Neural progenitor cell (in vitro differentiated cells): ENCODE measurements at places on chromosomes 1 and 21. TPM values are rescaled to one million over a fixed set of nuclear protein-coding genes. Genes with fewer than 3 reads are reported as not detected.

Gene RNF220
- 93.8 and 133 TPM in 2 replicates for total RNA-seq

Gene B4GALT3
- total RNA-seq = 9.5 and 36.5 TPM in 2 replicates

Gene DAB1
- total RNA-seq = 5.9 and 14.6 TPM in 2 replicates

Gene NMNAT2
- total RNA-seq = 0.49 and 2.7 TPM in 2 replicates

Gene ZNF672
- 16.9 and 35.5 TPM in 2 replicates for total RNA-seq

Gene CLDN17
- not detected in 2 replicates for total RNA-seq

Gene CNKSR1
- 7.8 and 13.0 TPM in 2 replicates for total RNA-seq

Gene EXTL1
- total RNA-seq = 0.95 and 2.1 TPM in 2 replicates

- H3K4me1 ChIP-seq = no peaks in the 10 kb centered on the region
- no peak overlapping the region for H3K27ac ChIP-seq
- H3K36me3 ChIP-seq = no peaks in the 10 kb centered on the region
- no peak for DNase-seq
- H3K27me3 ChIP-seq = no peaks in the 10 kb centered on the region
Observed at GRCh38 chr21:21662776-21663175, 664.6 kb downstream of the NCAM2 start.

DNA sequence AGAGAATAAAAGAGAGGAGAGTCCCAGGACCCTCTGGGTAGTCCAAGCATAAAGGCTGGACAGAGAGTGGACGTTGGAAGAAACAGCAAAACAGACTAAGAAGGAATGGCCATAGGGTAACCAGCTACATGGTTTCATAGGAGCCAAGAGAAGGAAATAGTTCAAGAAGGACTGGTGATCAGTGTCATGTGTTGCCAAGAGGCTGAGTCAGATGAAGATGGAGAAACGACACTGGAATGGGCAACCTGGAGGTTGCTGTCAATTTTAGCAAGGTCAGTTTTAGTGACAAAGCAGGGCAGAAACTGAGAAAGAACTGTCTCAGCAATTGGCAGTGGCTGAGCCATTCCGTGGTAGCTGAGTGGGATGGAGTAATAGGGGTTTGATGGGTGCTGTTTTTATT, 41.4 kb downstream of the HMGB4 start:
- no peak for DNase-seq
- no peaks in the 10 kb centered on the region for H3K36me3 ChIP-seq

DNA sequence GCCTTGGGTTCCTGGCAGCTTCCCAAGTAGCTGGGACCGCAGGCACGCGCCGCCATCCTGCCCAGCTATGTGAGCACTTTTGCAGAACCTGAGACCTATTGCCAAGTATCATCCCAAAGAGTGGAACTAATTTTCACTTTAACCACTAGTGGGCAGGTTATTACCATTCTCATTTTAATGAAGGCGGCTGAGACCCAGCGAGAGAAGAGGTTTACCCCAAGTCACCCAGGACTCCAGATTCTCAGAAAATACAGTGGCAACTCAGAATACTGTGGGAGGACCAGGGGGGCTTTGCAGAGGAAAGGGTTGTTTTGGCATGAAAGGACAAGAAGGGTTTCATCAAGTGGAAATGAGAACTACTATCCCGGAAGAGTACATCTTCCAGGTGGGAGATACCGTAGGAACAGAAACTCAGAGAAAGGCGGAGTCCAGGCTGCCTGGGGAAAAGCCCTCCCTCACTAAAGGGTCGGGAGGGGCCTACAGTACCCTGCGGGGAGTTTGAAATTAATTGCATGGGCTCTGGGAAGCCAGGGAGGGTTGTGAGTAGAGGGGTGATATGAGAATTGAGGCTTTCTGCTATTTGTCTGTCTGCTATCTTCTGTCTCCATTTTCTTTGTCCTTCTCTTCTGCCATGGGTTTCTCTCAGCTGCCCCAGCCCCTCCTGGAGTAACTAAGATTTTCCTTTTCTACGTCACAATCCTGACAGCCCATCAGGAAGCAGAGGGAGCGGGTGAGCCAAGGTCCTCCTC, 7.2 kb upstream of the SEMA4A start:
- H3K27me3 ChIP-seq = peaks cover 6% of the 10 kb centered on the region
- DNase-seq = peak; percentile 68
- no peak overlapping the region for H3K27ac ChIP-seq
- H3K4me3 ChIP-seq = peak overlapping the region; percentile 22
- peaks cover 40% of the 10 kb centered on the region for H3K4me1 ChIP-seq
- no peaks in the 10 kb centered on the region for H3K36me3 ChIP-seq

- H3K27me3 ChIP-seq = no peaks in the 10 kb centered on the region
- no peak overlapping the region for H3K27ac ChIP-seq
- no peaks in the 10 kb centered on the region for H3K36me3 ChIP-seq
- H3K4me1 ChIP-seq = peaks cover 7% of the 10 kb centered on the region
- H3K4me3 ChIP-seq = no peak overlapping the region
- no peak for DNase-seq
Observed at GRCh38 chr1:4965346-4966075, 311.1 kb downstream of the AJAP1 start.

DNA sequence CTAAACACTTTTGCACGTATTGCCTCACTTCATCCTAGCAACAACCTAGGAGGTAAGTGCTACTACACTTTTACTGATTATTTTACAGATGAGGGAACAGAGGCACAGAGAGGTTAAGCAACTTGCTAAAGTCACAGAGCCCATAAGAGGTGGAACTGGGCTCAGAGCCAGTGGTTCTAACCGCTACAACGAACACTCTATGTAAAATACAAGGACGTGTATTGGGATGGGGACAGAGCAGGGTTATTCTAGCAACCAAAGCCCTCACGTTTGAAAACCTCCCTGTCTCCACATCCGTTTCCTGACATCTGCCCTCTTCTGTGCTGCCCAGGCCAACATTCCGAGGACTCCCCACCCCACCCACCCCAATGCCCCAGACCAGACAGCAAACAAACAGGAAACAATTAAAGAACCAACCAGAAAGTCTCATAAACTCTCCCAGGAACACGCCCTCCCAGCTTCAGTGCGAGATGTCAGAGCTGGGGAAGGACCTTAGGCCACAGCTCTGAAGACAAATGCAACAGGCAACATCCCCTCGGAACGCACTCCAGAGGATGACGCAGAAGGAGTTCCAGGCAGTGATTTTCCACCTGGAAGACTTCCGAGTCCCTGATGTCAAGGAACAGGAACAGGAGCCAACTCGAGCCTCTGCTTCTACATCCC, 41.1 kb downstream of the GLIS1 start:
- H3K36me3 ChIP-seq = no peaks in the 10 kb centered on the region
- no peak for DNase-seq
- peaks cover 3% of the 10 kb centered on the region for H3K4me1 ChIP-seq
- no peak overlapping the region for H3K4me3 ChIP-seq

GRCh38 chr1:236982380-236982779, 21.9 kb downstream of the MT1HL1 start:
- no peak overlapping the region for H3K27ac ChIP-seq
- H3K36me3 ChIP-seq = no peaks in the 10 kb centered on the region
- no peaks in the 10 kb centered on the region for H3K4me1 ChIP-seq
- no peaks in the 10 kb centered on the region for H3K27me3 ChIP-seq
- DNase-seq = no peak
- no peak overlapping the region for H3K4me3 ChIP-seq

DNA sequence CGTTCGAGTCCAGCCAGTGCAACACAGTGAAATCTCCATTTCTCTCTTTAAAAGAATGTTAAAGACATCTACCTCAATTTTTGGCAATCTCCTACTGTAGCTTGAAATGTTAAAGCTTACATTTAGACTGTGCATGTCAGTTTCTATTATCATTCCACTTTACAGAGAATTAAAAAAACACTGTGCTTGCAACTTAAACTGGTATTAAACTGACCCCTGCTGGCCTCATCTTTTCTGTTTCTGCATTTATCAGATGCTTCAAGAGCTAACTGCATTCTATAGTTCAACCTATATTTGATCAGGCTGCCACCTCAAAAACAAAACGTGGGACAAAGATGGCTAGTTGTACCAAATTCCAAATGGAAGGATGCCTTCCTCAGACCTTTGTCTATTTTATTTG, 226.5 kb downstream of the SMYD3 start:
- DNase-seq = no peak
- H3K27me3 ChIP-seq = no peaks in the 10 kb centered on the region
- H3K4me3 ChIP-seq = no peak overlapping the region
- no peaks in the 10 kb centered on the region for H3K36me3 ChIP-seq
- no peaks in the 10 kb centered on the region for H3K4me1 ChIP-seq

DNA sequence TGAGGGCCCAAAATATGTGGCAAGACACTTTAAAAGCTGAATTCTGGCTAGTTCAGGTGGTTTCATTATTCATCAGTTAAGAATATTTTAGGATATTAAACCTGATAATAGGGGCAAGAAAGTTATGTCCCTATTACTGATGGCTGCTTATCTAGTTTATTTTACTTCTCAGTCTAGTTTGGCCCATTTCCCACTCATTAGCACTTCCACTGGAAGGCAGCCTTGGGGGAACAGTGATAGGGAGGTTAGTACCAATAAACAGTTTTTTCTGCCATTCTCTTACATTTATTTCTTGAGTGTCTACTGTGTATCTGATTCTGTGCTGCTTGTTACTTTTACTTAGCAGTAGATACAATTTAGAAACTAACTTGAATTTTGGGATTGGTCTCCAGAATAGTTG, 9.0 kb downstream of the PPP1R12B start:
- H3K27ac ChIP-seq = no peak overlapping the region
- DNase-seq = no peak
- H3K36me3 ChIP-seq = no peaks in the 10 kb centered on the region
- no peaks in the 10 kb centered on the region for H3K27me3 ChIP-seq
- H3K4me1 ChIP-seq = peaks cover 15% of the 10 kb centered on the region

- no peak overlapping the region for H3K4me3 ChIP-seq
- DNase-seq = no peak
- no peak overlapping the region for H3K27ac ChIP-seq
- no peaks in the 10 kb centered on the region for H3K4me1 ChIP-seq
- no peaks in the 10 kb centered on the region for H3K27me3 ChIP-seq
Observed at GRCh38 chr1:29397981-29398380, 161.7 kb downstream of the PTPRU start.

- H3K27ac ChIP-seq = no peak overlapping the region
- H3K36me3 ChIP-seq = no peaks in the 10 kb centered on the region
- H3K4me1 ChIP-seq = peaks cover 2% of the 10 kb centered on the region
Observed at GRCh38 chr1:240909701-240910457, 297.9 kb upstream of the GREM2 start.

GRCh38 chr1:30378991-30379581, 344.3 kb downstream of the MATN1 start:
- no peak overlapping the region for H3K4me3 ChIP-seq
- no peaks in the 10 kb centered on the region for H3K36me3 ChIP-seq
- peak; percentile 23 for DNase-seq
- H3K27ac ChIP-seq = no peak overlapping the region
- peaks cover 20% of the 10 kb centered on the region for H3K4me1 ChIP-seq
- no peaks in the 10 kb centered on the region for H3K27me3 ChIP-seq

DNA sequence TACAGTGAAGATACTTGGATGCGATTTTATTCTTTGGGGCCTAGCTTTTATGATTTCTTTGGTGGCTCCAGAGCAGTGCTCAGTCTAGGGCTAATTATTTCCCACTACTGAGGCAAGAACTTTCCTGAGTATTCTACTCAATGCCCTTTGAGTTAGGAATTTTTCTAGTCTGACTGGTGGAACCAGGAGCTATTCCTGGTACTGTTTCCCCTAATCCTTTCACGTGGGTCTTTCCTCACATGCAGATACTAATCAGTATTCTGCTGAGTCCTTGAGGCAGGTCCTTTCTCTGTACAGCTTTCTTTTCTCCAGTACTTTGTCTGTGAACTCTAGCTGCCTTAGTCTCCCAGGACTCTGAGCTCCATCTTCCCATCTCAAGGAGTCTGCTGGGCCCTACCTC, 76.7 kb downstream of the TRIM11 start:
- no peak for DNase-seq
- no peak overlapping the region for H3K4me3 ChIP-seq
- H3K36me3 ChIP-seq = no peaks in the 10 kb centered on the region
- H3K27ac ChIP-seq = no peak overlapping the region

DNA sequence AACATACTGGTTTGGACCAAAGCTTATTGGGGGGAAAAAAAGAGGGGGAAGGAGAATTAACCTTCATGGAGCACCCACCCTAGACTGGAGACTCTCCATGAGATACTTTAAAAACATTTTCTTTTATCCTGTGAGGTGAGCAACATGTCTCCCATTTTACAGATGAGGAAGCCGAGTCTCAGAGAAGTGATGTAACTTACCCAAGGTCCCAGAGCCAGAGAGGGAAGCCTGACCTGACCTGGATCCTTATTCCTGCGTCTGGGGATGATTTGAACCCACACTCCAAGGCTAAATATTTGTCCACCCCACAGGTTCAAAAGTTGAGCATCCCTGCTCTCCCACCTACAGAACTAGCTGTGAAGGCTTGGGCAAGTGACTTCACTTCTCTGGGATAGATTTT, 137.9 kb upstream of the JUN start:
- no peak for DNase-seq
- H3K27me3 ChIP-seq = no peaks in the 10 kb centered on the region
- peaks cover 1% of the 10 kb centered on the region for H3K4me1 ChIP-seq
- no peak overlapping the region for H3K4me3 ChIP-seq
- H3K36me3 ChIP-seq = no peaks in the 10 kb centered on the region

- H3K4me1 ChIP-seq = peaks cover 77% of the 10 kb centered on the region
- peaks cover 16% of the 10 kb centered on the region for H3K36me3 ChIP-seq
- H3K27ac ChIP-seq = peak overlapping the region; percentile 87
- H3K27me3 ChIP-seq = no peaks in the 10 kb centered on the region
- peak; percentile 69 for DNase-seq
Observed at GRCh38 chr1:81848880-81849682, 48.3 kb downstream of the ADGRL2 start.

- no peaks in the 10 kb centered on the region for H3K27me3 ChIP-seq
- DNase-seq = no peak
- no peak overlapping the region for H3K27ac ChIP-seq
- H3K4me3 ChIP-seq = no peak overlapping the region
Observed at GRCh38 chr1:191963286-191963685, 195.0 kb upstream of the RGS18 start.

GRCh38 chr1:17277511-17278159, 28.7 kb downstream of the PADI3 start:
- DNase-seq = no peak
- no peak overlapping the region for H3K27ac ChIP-seq
- H3K4me3 ChIP-seq = no peak overlapping the region
- H3K36me3 ChIP-seq = no peaks in the 10 kb centered on the region
- H3K4me1 ChIP-seq = no peaks in the 10 kb centered on the region

DNA sequence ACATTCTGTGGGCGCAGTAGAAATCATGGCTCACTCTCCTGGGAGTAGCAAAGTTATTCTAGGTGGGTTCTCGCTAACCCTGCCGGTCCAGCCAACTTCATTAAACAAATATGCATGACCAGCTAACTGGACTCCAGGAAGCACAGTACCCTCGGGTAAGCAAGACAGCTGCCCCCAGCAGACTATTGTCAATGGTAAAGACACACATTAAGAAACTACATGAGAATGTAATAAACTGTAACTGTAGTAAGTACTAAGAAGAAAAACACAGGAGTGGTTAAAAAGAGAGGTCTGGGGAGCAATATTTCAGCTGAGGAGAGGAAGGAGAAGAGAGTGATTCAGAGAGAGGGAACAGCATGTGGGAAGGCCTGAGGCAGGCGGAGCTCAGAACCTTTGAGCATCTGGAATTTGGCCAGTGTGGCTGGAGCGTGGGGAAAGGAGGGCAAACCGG, 7.4 kb downstream of the SLC2A5 start:
- peaks cover 9% of the 10 kb centered on the region for H3K4me1 ChIP-seq
- no peaks in the 10 kb centered on the region for H3K36me3 ChIP-seq
- no peak overlapping the region for H3K4me3 ChIP-seq
- H3K27me3 ChIP-seq = no peaks in the 10 kb centered on the region
